ENCODE measurements at places on chromosomes 1 and 21. TPM values are rescaled to one million over a fixed set of nuclear protein-coding genes. Genes with fewer than 3 reads are reported as not detected.

The OLIG2 gene
- not detected for total RNA-seq

The CREB3L4 gene
- total RNA-seq: 10.5 TPM

The LCE6A gene
- not detected for total RNA-seq

The OR2L8 gene
- total RNA-seq: 0.34 TPM

The MASP2 gene
- not detected for total RNA-seq

The OR6K2 gene
- total RNA-seq: not detected

The CD2 gene
- 1.3 TPM for total RNA-seq

The SERPINC1 gene
- total RNA-seq: not detected

The PLA2G2D gene
- total RNA-seq: not detected

The RNU1-3 gene
- 3,807 TPM for total RNA-seq

The TEX38 gene
- not detected for total RNA-seq

The IFI44 gene
- total RNA-seq: 27.8 TPM

The TACSTD2 gene
- 10.5 TPM for total RNA-seq

The GBP5 gene
- 1.4 TPM for total RNA-seq

The MYBPH gene
- total RNA-seq: not detected

The HECTD3 gene
- 43.9 TPM for total RNA-seq

The TNNI3K gene
- total RNA-seq: 2.6 TPM

The IL22RA1 gene
- not detected for total RNA-seq

The ANXA9 gene
- 1.5 TPM for total RNA-seq

The SPRR5 gene
- not detected for total RNA-seq

The NOS1AP gene
- 1.8 TPM for total RNA-seq

The ITGB2 gene
- 17.6 TPM for total RNA-seq

The KRTAP11-1 gene
- total RNA-seq: not detected

The MPL gene
- 0.82 TPM for total RNA-seq

The CD1B gene
- not detected for total RNA-seq

The MROH9 gene
- total RNA-seq: 1.3 TPM

The WDR64 gene
- 0.67 TPM for total RNA-seq

The KCNJ9 gene
- total RNA-seq: not detected

The ATP1A4 gene
- not detected for total RNA-seq

The TBX15 gene
- total RNA-seq: 0.08 TPM

The CNTN2 gene
- 0.34 TPM for total RNA-seq

The PEX19 gene
- total RNA-seq: 69.4 TPM

The GIPC2 gene
- 2.3 TPM for total RNA-seq

The DEPDC1 gene
- 0.59 TPM for total RNA-seq

The CELA3A gene
- total RNA-seq: 0.42 TPM

The VCAM1 gene
- 43.3 TPM for total RNA-seq

The ZNF683 gene
- total RNA-seq: not detected

The ARHGEF19 gene
- total RNA-seq: 6.0 TPM

The CLCA4 gene
- total RNA-seq: not detected

The CATSPERE gene
- 2.9 TPM for total RNA-seq

The CHTOP gene
- total RNA-seq: 91.1 TPM

The SNX27 gene
- 42.7 TPM for total RNA-seq

The KLHDC9 gene
- 5.5 TPM for total RNA-seq

The MARK1 gene
- total RNA-seq: 1.8 TPM

The GBP1 gene
- total RNA-seq: 25.4 TPM

The PTPRF gene
- 165 TPM for total RNA-seq

The LRRIQ3 gene
- not detected for total RNA-seq

The CLDN17 gene
- not detected for total RNA-seq

The EPHX1 gene
- total RNA-seq: 462 TPM

The PDC gene
- not detected for total RNA-seq

The HMGCS2 gene
- 0.48 TPM for total RNA-seq

The LRRC53 gene
- not detected for total RNA-seq

The CNIH4 gene
- 31.9 TPM for total RNA-seq

The PGLYRP4 gene
- total RNA-seq: not detected

The TRABD2B gene
- total RNA-seq: 0.18 TPM

Data from ovary (tissue), 10 donors.